ENCODE measurements at places on chromosomes 5 and 9. TPM values are rescaled to one million over a fixed set of nuclear protein-coding genes. Genes with fewer than 3 reads are reported as not detected.

- H3K4me1 ChIP-seq: no peaks in the 10 kb centered on the region
- peaks cover 7% of the 10 kb centered on the region for H3K36me3 ChIP-seq
- H3K27ac ChIP-seq: no peak overlapping the region
- no peak overlapping the region for H3K4me3 ChIP-seq
- DNase-seq: no peak
- H3K27me3 ChIP-seq: no peaks in the 10 kb centered on the region
Observed at GRCh38 chr5:861442-862366, 10.9 kb upstream of the ZDHHC11 start.

GRCh38 chr5:180606215-180606785, 15.0 kb upstream of the SCGB3A1 start:
- H3K4me3 ChIP-seq: no peak overlapping the region
- no peaks in the 10 kb centered on the region for H3K27me3 ChIP-seq
- H3K36me3 ChIP-seq: no peaks in the 10 kb centered on the region
- no peak for DNase-seq

- peaks cover 23% of the 10 kb centered on the region for H3K4me1 ChIP-seq
- peaks cover 8% of the 10 kb centered on the region for H3K36me3 ChIP-seq
- DNase-seq: no peak
- H3K4me3 ChIP-seq: no peak overlapping the region
- H3K27ac ChIP-seq: no peak overlapping the region
Observed at GRCh38 chr5:77632526-77633206, 5.8 kb downstream of the OTP start.

GRCh38 chr5:69502767-69503488, 10.3 kb downstream of the OCLN start:
- no peak for DNase-seq
- H3K27me3 ChIP-seq: peaks cover 24% of the 10 kb centered on the region
- H3K27ac ChIP-seq: no peak overlapping the region
- no peaks in the 10 kb centered on the region for H3K4me1 ChIP-seq
- H3K4me3 ChIP-seq: no peak overlapping the region

DNA sequence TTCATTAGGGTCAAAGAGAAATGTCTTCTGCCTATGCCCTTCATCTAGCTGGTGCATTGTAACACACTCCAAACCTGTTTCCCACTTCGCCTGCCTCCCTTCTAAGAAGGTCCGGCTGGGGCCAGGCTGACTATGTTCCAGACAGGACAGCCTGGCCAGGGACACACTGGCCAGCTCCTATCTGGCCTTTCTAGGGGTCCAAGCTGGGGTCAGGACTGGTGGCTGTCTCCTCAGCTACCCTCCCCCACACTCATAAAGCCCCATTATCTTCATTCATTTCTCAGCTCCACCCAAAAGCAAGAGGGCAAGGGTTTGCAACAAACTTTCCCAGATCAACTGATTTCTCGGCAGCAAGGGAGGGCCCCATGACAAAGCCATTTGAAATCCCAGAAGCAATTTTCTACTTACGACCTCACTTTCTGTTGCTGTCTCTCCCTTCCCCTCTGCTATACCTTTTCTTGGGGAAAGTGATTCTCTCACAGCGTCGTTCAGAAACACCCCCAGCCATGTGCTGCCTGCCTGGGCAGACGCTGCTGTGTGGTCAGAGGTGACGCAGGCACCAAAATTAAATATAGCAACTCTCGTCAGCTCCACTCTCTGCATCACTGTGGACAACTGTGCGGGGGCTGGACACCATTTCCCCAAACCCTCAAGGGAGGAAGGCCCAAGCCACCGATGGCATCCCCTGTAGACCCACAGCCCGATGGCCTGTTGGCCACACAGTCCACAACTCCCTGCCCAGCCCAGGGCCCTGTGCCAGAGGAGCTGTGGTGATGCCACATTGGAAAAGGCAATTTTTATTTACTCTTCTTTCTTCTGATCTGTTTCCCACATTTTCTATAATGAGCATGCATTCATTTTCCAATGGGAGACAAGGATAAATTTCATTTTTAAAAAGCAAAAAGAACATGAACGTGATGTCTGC, 6.1 kb downstream of the IL13 start:
- H3K4me1 ChIP-seq: peaks cover 55% of the 10 kb centered on the region
- peak; percentile 59 for DNase-seq
- H3K4me3 ChIP-seq: no peak overlapping the region
- no peaks in the 10 kb centered on the region for H3K27me3 ChIP-seq
- no peaks in the 10 kb centered on the region for H3K36me3 ChIP-seq

- H3K4me3 ChIP-seq: no peak overlapping the region
- no peaks in the 10 kb centered on the region for H3K36me3 ChIP-seq
- DNase-seq: no peak
Observed at GRCh38 chr5:15073453-15073852, 201.9 kb upstream of the ANKH start.

- no peak overlapping the region for H3K4me3 ChIP-seq
- no peaks in the 10 kb centered on the region for H3K27me3 ChIP-seq
- no peaks in the 10 kb centered on the region for H3K36me3 ChIP-seq
- H3K27ac ChIP-seq: no peak overlapping the region
- DNase-seq: no peak
Observed at GRCh38 chr9:95017062-95017461, 290.6 kb downstream of the AOPEP start.

DNA sequence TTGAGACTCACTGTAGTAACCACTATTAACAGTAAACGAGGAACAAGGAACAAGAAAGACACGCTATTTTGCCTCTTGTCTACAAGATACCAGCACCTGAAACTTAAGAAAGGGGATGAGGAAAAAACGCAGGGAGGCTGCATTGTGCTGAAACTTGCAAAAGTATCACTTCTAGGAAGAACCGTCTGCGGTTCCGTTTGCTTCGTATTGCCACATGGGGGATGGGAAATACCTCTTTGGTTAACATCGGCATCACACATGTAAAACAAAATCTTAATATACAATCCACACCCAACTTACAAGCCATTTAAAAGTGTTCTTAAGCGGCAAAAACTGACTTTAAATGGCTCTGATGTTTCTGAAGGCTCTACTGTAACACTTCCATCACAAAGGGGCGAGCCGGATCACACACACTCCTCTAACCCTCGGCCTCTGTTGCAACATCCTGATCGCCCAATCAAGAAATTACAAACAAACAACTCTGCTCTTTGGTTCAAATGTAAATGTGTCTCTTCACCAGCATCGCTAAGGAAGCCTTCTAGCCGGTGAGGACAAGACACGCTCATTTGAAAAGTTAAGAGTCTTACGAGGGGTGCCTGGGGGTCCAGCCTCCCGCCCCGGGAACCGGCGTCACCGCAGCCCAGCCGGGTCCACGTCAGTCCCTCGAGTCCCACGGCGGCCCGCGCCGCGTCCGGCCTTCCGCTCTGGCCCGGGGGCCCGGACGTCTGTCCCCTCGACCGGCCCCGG, 621 bp downstream of the SEC16A start:
- H3K4me1 ChIP-seq: peaks cover 31% of the 10 kb centered on the region
- H3K4me3 ChIP-seq: peak overlapping the region; percentile 93
- H3K36me3 ChIP-seq: peaks cover 17% of the 10 kb centered on the region
- no peaks in the 10 kb centered on the region for H3K27me3 ChIP-seq
- peak; percentile 72 for DNase-seq

DNA sequence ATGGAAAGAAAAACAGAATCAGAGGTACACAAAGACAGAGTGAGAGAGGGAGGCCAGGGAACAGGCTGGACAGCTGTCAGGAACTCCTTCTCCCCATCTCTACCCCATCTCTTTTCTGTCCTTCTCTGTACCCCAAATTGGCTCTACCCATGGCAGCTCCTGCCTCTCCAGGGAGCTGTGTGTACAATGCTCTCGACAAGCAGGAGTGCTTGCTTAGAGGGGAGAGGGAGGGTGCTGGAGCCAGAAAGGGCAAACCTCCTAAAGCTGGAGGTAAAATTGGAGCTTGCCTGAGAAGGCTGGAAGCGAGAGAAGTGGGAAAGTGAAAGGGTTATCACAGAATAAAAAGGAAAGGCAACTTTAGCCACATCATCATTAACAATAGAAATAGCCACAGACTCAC, 6.4 kb downstream of the TPM2 start:
- H3K27me3 ChIP-seq: no peaks in the 10 kb centered on the region
- no peaks in the 10 kb centered on the region for H3K36me3 ChIP-seq
- no peak overlapping the region for H3K27ac ChIP-seq
- H3K4me3 ChIP-seq: no peak overlapping the region
- peaks cover 1% of the 10 kb centered on the region for H3K4me1 ChIP-seq

C9orf57 gene
- not detected for total RNA-seq

GRCh38 chr5:137024044-137024443, 475.1 kb downstream of the SPOCK1 start:
- no peaks in the 10 kb centered on the region for H3K36me3 ChIP-seq
- H3K4me1 ChIP-seq: no peaks in the 10 kb centered on the region
- no peak overlapping the region for H3K4me3 ChIP-seq
- no peak for DNase-seq
- no peak overlapping the region for H3K27ac ChIP-seq
- peaks cover 3% of the 10 kb centered on the region for H3K27me3 ChIP-seq

SEMA6A gene
- total RNA-seq: not detected

DNA sequence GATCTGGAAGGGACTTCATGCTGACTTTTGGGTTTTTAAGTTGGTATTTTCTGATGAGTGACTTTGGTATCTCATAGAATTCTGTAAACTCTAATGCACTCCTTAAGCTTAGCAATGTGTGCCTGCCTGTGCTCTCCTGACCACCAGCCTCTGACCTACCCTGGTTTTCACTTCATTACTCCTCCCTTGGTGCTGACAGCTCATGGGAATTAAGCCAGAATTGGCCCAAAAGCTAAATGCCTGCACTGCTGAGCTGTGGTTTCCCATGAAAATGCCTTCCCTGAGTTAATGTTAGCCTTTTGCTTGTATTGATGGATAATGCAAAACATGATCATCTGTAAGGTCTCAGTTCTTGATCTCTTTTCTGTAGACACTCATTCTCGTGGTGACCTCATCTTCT, 308.0 kb downstream of the DOCK8 start:
- no peak overlapping the region for H3K27ac ChIP-seq
- no peaks in the 10 kb centered on the region for H3K27me3 ChIP-seq
- no peak for DNase-seq
- no peaks in the 10 kb centered on the region for H3K36me3 ChIP-seq
- H3K4me3 ChIP-seq: no peak overlapping the region

GRCh38 chr9:84067821-84068220, 87.2 kb downstream of the RMI1 start:
- no peak overlapping the region for H3K27ac ChIP-seq
- no peaks in the 10 kb centered on the region for H3K4me1 ChIP-seq
- H3K36me3 ChIP-seq: no peaks in the 10 kb centered on the region
- H3K27me3 ChIP-seq: peaks cover 2% of the 10 kb centered on the region
- no peak for DNase-seq

DNA sequence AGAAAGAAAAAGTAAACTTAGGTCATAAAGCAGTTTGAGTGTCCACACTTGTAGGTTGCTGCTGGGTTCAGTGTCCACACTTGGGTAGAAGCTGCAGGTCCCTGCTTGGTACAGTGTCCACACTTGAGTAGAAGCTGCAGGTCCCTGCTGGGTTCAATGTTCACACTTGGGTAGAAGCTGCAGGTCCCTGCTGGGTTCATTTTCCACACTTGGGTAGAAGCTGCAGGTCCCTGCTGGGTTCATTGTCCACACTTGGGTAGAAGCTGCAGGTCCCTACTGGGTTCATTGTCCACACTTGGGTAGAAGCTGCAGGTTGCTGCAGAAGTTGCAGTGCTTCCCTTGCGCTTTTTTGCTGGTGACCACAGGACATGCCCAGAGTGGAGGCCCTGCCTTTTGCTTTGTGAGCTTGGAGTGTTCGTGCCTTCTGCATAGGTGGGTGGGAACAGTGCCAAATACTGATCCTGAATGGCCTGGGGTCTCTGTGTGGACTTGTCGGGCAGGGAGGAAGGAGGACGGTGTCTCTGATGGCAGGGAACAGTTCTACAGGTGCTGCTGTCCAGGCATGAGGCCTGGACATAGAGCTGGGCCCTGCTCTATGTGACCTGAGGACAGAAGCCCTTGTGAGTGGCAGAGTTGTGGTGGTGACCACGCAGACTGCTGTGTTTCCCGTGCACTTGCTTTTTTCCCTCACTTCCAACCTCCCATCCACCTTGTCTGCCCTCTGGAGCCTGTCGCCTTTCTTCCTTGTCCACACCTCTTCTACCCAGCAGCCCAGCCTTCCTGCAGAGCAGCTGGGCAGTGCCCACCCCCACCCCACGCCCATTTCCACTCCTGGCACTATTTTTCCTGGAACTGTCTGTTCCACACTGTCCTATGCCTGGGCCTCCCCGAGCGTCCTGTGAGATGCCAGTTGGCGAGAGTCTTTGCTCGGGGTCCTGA, 120.8 kb downstream of the EHMT1 start:
- no peak overlapping the region for H3K4me3 ChIP-seq
- no peaks in the 10 kb centered on the region for H3K4me1 ChIP-seq
- H3K27me3 ChIP-seq: no peaks in the 10 kb centered on the region
- DNase-seq: no peak
- H3K27ac ChIP-seq: no peak overlapping the region

TERT gene
- total RNA-seq: 0.82 TPM

CFAP90 gene
- not detected for total RNA-seq

GRCh38 chr9:86321373-86321772, 32.8 kb downstream of the TUT7 start:
- peaks cover 68% of the 10 kb centered on the region for H3K36me3 ChIP-seq
- no peak overlapping the region for H3K27ac ChIP-seq
- H3K4me3 ChIP-seq: no peak overlapping the region
- DNase-seq: no peak
- no peaks in the 10 kb centered on the region for H3K4me1 ChIP-seq
- H3K27me3 ChIP-seq: no peaks in the 10 kb centered on the region

GRCh38 chr9:3468421-3469205, 57.2 kb downstream of the RFX3 start:
- no peak overlapping the region for H3K27ac ChIP-seq
- H3K4me3 ChIP-seq: no peak overlapping the region
- H3K36me3 ChIP-seq: peaks cover 2% of the 10 kb centered on the region
- no peak for DNase-seq
- H3K4me1 ChIP-seq: peaks cover 12% of the 10 kb centered on the region

- DNase-seq: peak; percentile 62
- H3K4me1 ChIP-seq: peaks cover 3% of the 10 kb centered on the region
- peaks cover 80% of the 10 kb centered on the region for H3K27me3 ChIP-seq
- H3K27ac ChIP-seq: no peak overlapping the region
Observed at GRCh38 chr5:33936004-33936380, 194 bp upstream of the RXFP3 start.

ANKRD55 gene
- total RNA-seq: not detected

- H3K27me3 ChIP-seq: no peaks in the 10 kb centered on the region
- peaks cover 14% of the 10 kb centered on the region for H3K36me3 ChIP-seq
- H3K27ac ChIP-seq: no peak overlapping the region
- DNase-seq: no peak
- H3K4me1 ChIP-seq: peaks cover 8% of the 10 kb centered on the region
Observed at GRCh38 chr5:52922384-52922783, 66.8 kb upstream of the ITGA2 start.

GRCh38 chr5:67728326-67728890, 487.1 kb upstream of the PIK3R1 start:
- peaks cover 18% of the 10 kb centered on the region for H3K27me3 ChIP-seq
- no peak overlapping the region for H3K27ac ChIP-seq
- no peak overlapping the region for H3K4me3 ChIP-seq

DNA sequence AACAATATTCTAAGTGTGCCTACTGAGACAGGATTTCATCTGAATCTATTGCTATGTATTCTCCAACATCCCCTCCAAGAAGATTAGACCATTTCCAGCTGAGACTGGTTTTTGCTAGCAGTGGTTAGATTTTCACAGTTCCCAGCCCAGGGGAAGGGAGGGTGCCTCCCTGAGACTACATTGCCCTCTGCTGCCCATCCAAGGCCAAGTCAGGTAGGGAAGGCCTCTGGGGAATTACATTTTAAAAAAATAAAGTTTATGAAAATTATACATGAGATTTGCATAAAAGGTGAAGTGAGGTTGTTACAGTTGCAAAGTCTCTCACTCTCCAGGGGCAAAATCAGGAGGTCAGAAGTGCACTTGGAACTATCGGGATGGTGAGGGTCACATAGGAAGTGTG, 28.0 kb upstream of the SYK start:
- H3K27ac ChIP-seq: no peak overlapping the region
- DNase-seq: no peak
- H3K4me1 ChIP-seq: no peaks in the 10 kb centered on the region

ACOT12 gene
- total RNA-seq: not detected

Data from activated CD8-positive, alpha-beta memory T cell treated with anti-CD3 and anti-CD28 coated beads, Interleukin-2, amount 10 ng/mL, durations not matched to agents 7 days and 5 days (primary cell).